D721Med (cell line): ENCODE measurements at places on chromosomes 16 and 17.
A peak's percentile ranks its signal among the peaks of the same experiment; 100 is the strongest.

GRCh38 chr16:17768257-17768656 lies 297.5 kb upstream of the XYLT1 start:
- DNase-seq = no peak

DNA sequence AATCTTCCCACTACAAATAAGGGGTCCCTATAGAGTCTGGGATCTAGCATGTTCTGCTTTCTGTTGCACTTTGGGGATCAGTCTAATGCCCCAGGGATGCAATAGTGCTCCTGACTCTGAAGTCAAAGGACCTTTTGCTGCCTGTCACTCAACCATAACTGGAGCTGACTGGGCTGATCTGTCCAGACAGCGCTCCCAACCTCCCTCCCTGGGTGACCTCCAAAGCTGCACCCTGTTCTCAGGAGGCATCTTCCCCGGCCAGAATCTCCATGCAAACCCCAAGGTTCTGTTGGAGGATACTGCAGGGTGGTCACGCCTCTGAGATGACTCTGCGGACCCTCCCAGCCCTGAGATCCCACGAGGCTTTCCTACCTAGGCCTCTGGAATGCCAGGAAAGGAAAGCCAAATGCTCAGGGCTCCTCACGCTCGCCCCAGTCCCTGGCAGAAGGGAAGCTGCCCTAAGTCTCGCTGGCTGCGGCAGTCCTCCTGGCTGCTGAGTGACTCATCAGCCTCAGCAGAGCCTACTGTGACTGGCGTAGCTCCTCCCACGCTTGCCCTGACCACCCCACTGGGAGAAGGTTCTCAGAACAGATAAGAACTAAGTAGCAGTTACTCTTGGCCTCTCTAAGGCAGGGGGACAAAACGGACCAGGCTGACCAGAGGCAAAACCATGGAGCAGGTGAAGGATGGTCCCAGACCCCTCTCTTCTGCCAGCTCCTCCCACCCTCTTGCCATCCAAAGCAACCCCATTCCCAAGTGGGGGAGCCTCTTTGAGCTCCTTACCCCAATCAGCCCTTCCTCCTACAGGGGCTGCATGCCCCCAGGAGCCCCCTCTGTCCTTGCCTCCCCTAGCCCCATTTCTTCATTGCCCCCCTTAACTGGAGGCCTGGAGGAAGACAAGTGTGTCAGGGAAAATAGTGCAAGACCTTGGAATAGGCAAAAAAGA lies 124.1 kb upstream of the TNRC6C start:
- DNase-seq = no peak

DNA sequence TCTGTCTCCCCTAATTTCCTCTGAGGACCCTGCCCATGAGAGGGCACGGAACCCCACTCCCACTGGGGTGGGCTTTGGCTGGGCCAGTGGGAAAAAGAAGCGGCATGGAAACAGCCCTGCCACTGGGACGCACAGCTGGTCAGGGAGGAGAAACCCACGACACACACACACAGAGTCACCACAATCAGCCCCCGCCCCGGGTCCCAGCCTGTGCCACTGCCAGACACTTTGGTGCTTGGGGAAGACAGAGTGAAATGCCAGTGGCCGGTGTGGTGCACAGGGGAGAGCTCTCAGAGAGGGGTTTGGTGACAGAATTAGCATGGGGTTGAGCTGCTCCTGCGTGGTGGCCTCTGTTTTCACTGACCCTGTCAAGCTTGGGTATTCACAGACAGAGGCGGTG lies 30.7 kb upstream of the RNPS1 start:
- DNase-seq = no peak

GRCh38 chr16:54936979-54937670 lies 6.5 kb downstream of the IRX5 start:
- DNase-seq = no peak

GRCh38 chr17:49632201-49632600 lies 45.7 kb downstream of the SPOP start:
- no peak for DNase-seq

DNA sequence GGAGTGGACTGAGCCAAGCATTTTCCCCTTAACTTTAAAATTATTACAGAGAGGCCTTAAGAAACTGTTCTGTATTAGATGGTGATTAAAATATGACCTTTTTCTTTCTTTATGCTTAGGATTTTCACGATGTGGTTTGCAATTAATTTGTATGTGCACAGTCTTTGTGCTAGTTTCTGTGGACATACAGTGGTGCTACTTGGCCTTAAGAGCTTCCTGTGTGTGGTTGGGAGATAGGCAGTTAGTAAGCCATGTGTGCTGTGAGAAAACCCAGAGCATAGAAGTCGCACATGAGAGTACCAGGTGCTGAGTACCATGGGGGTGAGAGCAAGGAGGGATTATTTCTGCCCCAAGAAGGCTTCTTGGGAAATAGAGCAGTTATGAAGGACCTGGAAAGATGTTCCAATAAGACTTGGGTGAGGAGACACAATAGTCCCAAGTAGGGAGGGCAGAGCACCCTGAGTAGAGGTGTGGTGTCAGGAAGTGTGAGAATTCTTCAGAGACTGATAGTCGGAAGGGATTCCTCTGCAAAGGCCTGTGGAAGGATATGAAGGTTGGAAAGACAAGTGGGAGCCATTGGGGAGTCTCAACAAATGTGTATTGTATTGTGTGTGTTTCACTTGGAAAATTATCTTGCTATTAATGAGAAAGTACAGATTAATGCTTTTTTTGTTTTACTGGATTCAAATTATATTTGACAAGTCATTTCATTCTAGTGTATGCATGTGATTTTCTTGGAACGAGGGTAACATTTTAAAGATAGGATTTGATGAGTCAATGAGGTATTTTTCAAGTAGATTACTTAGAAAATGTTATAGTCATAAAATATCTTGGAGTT lies 239.9 kb downstream of the PRKCA start:
- no peak for DNase-seq

- DNase-seq = no peak
These were observed 27.3 kb upstream of the VPS4A start for GRCh38 chr16:69283851-69284250.

DNA sequence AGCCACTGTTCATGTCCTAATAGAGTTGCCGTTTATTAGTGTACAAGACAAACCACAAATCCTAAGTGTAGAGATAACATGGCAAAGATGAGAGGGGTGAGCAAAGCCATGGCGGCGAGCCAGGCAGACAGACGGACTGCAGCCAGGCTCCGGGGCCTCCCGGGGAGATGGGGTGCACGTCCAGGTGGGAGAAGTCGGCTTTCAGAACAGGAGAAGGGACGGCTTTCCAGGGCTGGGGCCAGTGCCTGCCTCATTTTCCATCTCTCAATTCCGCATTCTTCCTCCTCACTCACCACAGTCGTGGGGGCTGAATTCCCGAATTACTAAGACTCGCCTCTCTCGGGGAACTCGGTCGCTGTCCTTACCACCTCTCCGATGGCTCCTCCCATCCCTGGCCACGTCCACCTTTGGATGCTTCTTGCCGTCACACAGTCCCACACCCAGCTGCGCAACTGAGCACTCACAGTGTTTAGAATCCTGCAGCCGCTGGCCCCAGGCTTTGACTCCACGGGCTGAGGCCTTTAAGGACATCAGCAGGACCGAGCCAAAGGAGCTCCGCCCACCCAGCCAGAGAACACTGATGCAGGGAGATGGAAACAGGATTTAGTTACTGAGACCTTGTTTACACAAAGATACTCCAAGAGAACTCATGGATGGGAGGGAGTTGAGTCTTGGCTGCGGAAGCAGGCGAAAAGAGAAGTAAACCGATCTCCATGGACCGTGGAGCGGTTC lies 59.7 kb downstream of the RNF112 start:
- no peak for DNase-seq

- no peak for DNase-seq
These were observed 323 bp upstream of the KRTAP9-9 start for GRCh38 chr17:41254861-41255260.

DNA sequence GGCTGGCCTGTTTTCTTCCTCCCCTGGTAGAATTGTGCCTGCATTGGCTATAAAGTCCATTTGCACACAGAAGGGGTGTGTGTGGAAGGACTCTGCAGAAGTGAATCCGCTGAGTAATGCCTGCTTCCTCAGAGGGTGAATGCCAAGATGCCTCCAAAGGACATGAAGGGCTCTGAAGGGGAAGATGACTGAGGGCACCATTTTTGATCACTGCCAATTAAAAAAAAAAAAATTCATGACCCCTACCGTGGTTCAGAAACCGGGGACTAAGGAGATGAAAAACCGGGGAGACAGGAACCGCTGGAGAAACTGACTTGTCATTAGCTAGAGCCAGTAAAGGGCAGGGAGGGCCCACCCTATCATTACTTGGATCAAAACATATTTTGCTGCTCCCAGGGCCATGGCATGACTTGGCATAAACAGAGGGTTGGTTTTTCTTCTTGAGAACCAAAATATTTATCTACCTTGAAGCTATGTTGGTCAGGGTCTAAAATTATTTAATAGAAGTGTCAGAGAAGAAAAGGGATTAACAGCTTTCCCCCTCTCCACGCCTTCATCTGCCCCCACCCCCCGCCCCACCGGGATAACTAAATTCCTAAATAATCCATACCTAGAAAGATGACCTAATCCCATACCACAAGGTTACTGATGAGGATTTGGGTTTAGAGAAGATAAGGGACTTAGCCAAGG lies 3.6 kb upstream of the USP7 start:
- DNase-seq = no peak

- DNase-seq = no peak
These were observed 390.1 kb downstream of the ZFHX3 start for GRCh38 chr16:72657791-72658190.

GRCh38 chr17:56876766-56877179 lies 37.1 kb downstream of the TRIM25 start:
- DNase-seq = no peak

DNA sequence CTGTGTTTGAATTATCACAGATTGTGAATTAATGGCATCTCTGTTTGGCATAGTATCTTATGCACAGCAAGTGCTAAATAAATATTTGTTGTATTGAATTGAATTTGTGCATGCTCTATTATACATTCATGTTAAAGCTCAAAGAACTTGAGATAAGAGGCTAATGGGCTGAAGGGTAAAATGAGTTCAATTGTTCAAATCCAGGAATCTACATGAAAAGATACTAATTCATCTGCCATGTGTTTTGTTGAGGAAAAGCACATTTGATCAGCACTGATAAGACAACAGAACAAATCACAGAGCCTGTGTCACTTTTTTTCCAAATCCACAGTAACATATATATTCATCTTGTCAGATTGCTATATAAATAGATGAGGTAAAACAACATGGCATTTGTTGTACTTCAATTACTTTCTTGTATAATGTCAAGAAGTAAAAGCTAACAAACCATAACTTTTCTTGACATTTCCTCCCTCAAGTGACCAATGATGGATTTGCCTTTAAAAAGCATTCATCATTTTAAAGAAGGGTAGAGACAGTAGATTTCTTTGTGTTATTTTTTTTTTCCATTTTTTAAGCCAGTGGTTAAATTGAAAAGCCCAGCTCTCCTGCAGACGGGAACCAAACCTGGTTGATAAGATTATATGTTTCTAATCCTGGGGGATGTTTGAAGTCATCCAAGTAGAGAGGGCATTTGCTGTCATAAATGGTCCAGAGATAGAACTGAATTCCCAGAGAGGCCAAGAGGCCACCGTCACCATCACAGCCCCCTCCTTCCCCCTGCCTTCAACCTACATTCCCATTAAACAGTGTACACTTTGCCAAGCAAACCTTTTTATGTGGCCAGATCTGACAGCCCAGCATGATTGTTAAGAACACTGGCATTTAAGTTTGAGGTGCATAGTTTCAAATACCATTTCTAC lies 123.0 kb downstream of the CHD9NB start:
- no peak for DNase-seq

- peak; percentile 100 for DNase-seq
These were observed 3.4 kb downstream of the CACNA1H start for GRCh38 chr16:1156055-1156982.

DNA sequence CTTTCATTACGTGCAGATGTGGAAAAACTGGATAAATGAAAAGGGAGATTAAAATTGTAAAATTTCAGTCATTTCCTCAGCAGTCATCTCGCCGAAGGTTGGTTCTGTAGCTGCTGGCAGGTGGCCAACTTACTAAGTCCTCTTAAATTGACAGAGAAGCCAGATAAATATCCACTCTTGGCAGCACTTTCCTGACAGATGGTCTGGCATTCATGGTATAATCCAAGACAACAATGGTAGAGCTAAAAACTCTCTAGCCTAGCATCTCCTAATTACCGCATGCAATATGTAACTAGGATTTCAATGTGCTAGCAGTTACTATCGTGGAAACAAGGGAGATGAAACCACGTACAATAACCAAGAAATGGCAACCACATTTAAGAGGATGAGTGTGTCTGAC lies 306.3 kb downstream of the CNTNAP4 start:
- DNase-seq = no peak

DNA sequence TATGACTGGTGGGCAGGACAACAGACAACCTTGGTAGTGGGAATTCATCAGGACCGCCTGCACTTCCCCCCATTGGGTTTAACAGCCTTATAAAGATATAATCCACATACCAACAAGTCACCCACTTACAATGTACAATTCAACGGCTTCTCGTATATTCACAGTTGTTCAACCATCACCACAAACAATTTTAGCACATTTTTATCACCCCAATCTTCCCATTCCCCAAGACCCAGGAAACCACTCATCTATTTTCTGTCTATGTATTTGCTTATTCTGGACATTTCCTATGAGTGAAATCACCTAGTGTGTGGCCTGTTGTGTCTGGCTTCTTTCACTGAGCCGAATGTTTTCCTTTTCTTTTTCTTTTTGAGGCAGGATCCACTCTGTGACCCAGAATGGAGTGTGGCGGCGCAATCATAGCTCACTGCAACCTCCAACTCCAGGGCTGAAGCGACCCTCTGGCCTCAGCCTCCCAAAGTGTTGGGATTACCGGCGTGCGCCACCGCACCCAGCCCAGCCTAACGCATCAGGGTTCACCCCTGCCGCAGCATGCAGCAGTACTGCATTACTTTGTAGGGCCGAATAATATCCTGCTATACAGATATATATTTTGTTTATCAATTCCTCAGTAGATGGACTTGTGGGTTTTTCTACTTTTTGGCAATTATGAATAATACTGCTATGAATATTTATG lies 10.9 kb downstream of the ANKS3 start:
- no peak for DNase-seq

DNA sequence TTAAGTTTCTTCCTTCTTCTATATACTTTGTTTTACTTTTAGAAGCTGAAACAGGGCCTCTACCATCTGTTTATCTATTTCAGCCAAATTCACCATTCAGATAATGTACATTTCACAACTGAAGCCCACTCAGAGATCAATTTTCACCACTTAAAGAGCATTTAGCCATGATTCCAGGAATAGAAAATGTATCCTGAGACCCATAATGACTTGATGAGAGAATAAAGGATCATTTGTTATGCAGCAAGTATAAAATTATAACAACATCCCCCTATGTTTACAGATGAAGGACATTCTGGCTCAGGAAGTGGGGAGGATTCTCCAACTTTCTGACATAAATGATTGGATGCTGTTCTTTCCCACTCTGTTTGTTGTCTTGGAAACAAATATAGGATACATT lies 962.1 kb upstream of the EEF2KMT start:
- no peak for DNase-seq

DNA sequence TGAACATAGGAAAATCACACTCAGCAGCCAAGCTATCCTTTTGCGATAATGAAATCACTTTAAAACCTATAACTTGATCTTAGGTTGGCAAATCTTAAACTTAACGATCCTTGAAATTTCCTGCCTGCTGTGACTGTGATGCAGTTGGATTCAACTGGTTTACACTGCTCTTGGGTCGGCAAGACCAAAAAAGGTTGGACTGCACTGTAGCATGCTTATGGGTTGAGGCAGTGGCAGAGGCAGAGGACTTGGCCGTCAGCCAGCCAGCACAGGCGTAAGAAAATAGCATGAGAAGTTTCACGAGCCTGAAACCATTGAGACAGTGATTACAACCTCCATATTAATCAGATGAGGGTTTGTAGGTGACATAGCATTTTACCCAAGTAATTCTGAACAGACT lies 21.4 kb downstream of the WSB1 start:
- DNase-seq = no peak
